T-cell (primary cell): ENCODE measurements at places on chromosomes 7 and 10. TPM values are rescaled to one million over a fixed set of nuclear protein-coding genes. Genes with fewer than 3 reads are reported as not detected.

Gene MMD2
- total RNA-seq, result not detected

Gene GBX1
- total RNA-seq, result not detected

Gene MKX
- total RNA-seq, result not detected

Gene RBP4
- total RNA-seq, result not detected

Gene TET1
- total RNA-seq, result 3.6 TPM

Gene EPHB4
- total RNA-seq, result 10.3 TPM

Gene IDI2
- total RNA-seq, result not detected

Gene CNNM1
- 1.2 TPM for total RNA-seq

Gene ZNF853
- total RNA-seq, result 3.6 TPM
